ENCODE measurements at places on chromosomes 12 and 14.

- DNase-seq = peak; percentile 81
These were observed 31.2 kb upstream of the FOS start for GRCh38 chr14:75247286-75247922.

- DNase-seq = no peak
These were observed 46.0 kb downstream of the CACNA2D4 start for GRCh38 chr12:1872448-1872847.

DNA sequence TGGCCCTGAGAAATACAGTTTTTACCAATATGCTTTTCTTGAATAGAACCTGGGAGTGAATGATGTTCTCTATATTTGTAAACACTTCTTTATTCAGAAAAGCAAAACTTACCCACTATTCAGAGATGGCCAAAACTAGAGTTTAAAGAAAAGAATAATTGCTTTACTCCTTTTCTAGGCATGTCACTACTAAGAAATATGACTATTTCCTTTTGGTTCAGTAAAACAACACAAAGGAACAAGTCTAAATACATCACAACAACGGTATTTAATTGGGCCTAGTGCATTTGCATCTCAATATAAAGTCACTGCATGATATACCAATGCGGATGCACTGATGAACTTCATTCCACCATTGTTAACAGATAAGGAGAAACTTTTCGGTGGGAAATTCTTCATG is 207.5 kb downstream of the FOXN3 start:
- DNase-seq = no peak

GRCh38 chr12:47868041-47868440 is 36.8 kb downstream of the VDR start:
- no peak for DNase-seq

Measured in activated CD4-positive, alpha-beta T cell treated with anti-CD3 and anti-CD28 coated beads for 48 hours (primary cell).